Activated T-helper 17 cell treated with anti-CD3 and anti-CD28 coated beads, Interleukin-2, amount 50 U/mL, for 72 hours (primary cell): ENCODE measurements at places on chromosomes 2 and 18.

GRCh38 chr2:26173776-26174482 lies 1.0 kb downstream of the GAREM2 start:
- no peak for ATAC-seq

- ATAC-seq, result no peak
These were observed 58.8 kb downstream of the GDF7 start for GRCh38 chr2:20725782-20726181.

DNA sequence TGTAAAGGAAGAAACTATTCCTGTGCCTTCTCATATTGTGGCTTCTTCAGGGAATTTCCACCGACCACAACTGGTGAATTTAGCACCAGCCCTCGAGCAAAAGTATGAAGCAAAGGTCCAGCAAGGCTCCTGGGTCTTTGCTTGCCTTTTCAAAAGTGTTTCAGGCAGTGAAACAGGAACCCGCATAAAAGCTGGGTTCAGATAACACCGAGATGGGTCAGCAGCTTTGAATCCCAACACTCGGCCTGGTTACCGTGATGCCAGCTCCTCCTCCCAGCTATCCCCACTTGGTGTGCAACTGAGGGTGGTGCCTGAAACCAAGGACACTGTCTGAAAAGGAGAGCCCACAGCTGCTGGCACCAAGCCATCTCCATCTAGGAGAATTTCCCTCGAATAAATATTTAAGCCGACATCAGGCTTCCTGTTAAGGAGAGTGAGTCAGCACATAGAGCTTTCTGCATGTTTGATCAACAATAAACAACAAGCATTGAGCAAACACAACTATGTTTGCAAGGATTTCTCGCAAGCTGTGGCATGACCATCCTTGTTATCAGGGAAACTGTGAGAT lies 69.5 kb downstream of the ANTXR1 start:
- no peak for ATAC-seq

DNA sequence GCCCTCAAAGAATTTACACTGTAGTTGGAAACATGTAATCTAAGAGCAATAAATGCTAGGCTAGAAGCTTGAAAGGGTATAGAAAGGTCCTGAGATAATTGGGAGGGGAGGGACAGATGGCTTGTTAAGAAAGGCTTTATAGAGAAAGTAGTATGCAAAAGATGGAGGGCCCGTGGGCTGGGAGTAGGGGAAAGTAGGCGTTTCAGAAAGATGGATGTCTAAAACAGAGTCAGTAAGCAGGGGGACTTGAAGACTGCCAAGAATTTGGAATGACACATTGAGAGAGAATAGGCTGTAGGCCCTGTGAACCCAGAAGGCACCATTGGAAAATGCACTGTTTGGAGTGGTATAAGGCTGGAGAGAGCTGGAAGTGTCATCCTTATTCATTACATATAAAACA lies 822 bp downstream of the PSMG2 start:
- ATAC-seq, result peak; percentile 17

DNA sequence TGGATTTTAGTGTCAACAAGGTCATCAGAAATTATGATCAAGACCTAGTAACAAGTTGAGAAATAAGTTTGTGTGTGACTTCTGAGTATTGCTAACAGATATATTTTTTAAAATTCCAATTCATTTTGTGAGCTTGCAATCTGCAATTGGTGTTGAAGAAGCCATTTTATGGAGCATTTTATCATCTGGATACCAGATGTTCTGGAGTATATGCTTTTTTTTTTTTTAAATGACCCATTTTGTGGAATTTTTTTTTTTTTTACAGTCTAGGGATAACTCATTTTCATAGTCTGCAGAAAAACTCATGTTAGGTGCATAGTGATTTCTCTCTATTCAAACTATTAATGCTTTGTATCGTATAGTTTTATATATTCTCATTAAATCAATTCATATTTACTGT lies 12.6 kb downstream of the QPCT start:
- ATAC-seq, result no peak
